ENCODE measurements at places on chromosomes 13 and 19. TPM values are rescaled to one million over a fixed set of nuclear protein-coding genes. Genes with fewer than 3 reads are reported as not detected.

DNA sequence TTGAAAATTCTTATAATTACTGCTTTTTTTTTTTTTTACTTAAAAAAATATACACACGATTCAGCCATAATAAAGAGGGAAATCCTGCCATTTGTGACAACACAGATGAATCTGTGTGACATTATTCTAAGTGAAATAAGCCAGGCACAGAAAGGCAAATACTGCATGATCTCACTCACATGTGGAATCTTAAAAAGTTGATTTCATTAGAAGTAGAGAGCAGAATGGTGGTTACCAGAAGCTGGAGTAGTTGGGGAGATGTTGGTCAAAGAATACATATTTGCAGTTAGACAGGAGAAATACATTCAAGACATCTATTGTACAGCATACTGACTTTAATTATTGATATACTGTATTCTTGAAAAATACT is 116.2 kb downstream of the KLF12 start:
- DNase-seq = no peak

GRCh38 chr13:85137516-85137915 is 661.7 kb downstream of the SLITRK6 start:
- DNase-seq = no peak

- DNase-seq = no peak
These were observed 240.6 kb downstream of the GGACT start for GRCh38 chr13:100347968-100348367.

KCNJ14 gene
- under 0.01 TPM for total RNA-seq

DNA sequence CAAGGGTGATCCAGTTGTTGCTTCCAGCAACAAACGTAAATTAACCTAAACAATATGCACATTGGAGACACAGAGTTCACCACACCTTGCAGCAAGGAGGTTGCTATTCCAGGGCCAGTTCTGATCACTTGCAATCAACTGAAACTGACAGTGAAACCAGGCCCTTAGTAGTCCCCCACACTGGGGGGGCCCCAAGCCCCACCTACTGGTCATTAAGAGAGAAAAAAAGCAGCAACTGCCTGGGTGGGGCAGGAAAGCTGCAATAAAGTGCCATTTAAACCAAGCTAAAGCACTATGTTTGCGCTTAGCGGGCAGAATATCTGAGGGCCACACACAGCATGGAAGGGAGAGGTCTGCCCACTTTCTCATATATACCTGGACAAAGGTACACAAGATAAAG is 51.5 kb downstream of the ATP7B start:
- no peak for DNase-seq

DNA sequence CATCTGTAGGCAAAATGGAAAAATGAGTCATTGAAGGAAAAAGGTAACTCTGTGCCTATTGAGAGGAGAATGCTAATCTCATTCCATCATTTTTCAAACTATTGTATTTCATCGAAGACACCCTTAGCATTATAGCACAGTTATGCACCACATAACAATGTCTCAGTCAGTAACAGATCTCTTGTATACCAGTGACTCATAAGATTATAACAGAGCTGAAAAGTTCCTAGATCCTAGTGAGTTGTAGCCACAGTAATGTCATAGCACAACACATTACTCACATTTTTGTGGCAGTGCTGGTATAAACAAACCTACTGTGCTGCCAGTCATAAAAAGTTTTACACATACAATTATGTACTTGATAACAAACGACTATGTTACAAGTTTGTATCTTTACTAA is 1077.6 kb downstream of the DIAPH3 start:
- DNase-seq = peak; percentile 88

MIR17HG gene
- total RNA-seq = 9.7 TPM

DNA sequence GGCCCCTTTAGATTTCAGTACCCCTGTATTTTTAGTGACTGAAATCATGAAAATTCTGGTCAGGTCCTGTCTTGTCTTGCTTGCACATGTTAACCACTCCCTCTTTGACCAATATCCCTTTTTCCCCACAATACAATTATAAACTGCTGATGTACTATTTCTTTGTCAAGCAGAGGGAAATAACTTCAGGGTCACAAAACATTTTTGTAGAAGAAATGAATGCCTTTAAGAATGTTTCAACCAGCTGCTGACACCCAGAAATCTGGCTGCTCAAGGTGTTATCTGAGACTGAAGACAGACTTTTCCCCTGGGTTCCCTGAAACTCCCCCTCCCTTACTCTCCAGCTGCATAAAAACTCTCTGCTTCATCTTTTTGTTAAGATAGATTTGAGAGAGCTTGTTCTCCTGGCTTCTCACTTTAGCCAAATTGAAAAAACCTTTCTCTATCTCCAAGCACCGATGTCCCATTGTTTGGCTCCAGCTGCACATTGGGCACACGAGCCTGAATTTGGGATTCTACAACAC is 18.4 kb upstream of the ACOD1 start:
- no peak for DNase-seq
